ENCODE measurements at places on chromosomes 7 and 10.

- DNase-seq = no peak
Observed at GRCh38 chr10:101934686-101935305, 91.2 kb upstream of the KCNIP2 start.

DNA sequence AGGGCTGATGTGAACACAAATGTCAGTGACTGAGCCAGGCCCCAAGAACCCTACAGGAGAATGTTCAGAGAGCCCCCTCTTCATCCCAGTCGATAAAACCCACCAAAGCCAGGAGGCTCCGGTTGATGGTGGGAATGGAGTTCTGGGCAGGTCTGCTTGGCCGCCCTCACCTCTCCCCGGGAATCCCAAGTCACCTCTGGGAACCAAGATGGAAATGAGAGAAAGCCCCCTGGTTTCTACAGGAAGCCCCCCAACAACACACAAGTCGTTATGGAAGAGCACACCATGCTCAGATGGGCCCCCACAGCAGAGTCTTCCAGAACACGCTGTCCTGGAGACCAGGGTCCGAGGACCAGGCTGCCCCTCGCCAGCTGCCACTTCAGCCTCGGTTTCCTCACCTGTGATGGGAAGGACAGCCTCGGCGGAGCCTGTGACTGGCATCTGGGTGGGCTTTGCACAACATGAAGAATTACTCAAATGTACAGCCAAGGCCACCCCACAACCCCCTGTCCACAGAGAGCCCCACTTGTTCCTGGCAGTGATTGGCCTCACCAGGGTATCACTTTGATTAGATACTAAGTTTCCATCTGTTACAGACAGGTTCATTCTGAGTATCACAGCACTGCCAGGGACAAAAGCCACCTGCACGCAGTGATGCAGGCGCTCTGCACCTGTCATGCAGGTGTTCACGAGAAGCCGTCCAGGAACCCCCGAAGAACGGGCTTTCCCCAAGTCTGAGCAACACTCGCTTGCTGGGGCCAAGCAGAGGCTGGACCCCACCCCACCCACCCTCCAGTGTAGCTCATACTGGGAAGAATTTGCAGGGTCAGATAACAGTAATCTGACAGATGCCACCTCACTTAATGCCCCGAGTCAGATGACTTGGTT is 57.6 kb downstream of the MKI67 start:
- no peak for DNase-seq

DNA sequence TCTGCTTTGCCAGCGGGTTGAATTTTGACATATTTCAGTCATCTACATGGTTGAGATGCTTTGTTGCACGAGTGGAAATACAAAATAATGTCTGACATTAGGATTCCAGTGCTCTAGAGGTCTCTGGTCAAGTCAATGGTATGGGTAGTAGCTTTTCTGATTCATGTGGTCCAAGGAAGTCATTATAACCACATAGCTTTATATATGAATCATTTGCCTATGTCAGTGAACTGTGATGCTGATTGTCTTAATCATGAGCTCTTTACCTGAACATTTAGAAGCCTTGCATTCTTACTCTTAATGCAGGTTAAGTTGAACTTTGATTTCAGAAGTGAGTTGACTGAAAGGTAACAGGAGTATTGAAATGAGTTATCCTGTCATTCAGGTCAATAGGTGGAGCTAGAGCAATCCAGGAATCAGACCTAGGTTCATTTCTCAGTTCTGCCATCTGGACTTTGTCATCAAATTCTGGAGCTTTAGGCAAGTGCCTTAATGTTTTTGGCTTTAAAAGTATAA is 3.3 kb downstream of the MAPK8 start:
- no peak for DNase-seq

GRCh38 chr7:64873155-64873500 is 29.9 kb upstream of the ZNF273 start:
- DNase-seq = no peak

DNA sequence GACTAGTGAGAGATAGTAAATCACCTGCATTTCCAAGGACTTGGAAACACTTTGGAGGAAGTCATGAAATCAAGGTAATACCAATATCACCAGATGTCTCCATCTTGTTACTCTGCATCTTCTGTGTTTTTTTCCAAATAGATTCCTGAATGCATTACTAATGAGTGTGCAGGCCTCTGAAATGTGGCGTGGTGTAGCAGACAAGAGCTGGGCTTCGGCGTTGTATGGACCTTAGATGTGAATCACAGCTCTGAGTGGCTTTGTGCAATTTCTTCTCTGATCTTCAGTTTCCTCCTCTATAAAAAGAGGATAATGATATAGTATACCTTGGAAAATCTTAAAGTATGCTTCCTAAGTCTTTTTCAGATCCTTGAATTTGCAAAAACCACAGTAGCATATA is 9.6 kb upstream of the MYPN start:
- no peak for DNase-seq

DNA sequence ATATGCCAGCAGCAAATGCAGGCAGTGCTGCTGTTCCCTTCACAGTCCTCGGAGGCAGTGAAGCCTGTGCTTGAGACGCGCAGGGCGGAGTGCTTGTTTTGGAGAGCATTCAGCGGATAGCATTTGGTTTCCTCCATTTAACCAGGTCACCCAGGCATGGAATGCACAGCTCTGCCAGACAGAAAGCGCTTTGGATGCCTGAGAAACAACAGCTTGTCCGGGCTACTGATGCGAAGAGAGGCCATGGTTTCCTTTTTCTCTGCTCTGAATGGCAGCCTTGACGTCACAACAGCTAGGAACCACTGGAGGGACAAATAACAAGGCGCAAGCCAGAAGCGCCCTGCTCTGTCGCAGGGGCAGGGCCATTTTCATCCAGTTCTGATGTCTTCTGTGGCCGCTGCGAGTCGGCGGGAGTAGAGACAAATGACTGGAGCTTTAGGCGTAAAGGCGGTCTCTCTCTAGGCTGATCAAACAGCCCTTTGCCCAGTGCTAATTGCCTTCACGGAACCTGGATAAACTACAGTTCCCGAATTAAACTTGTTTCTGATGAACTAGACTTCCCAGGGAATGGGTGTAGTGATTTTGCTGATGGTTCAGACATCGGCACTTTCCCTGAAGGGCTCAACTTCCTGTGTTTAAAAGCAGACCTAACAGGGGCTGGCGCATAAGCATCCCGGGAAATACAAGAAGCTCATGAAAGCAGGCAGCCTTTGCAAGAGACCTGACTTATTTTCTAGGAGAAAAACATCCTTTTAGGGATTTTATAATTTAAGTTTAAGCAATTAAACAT is 187.6 kb upstream of the KLF14 start:
- no peak for DNase-seq

DNA sequence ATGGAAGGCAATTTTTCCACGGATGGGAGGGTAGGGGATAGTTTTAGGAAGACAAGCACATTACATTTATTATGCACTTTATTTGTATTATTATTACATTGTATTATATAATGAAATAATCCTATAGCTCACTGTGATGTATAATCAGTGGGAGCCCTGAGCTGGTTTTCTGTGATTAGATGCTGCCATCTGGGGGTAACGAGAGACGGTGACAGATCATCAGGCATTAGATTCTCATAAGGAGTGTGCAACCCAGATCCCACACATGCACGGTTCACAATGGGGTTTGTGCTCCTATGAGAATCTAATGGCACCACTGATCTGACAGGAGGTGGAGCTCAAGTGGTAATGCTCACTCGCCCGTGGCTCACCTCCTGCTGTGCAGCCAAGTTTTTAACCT is 103.9 kb upstream of the STK17A start:
- no peak for DNase-seq

DNA sequence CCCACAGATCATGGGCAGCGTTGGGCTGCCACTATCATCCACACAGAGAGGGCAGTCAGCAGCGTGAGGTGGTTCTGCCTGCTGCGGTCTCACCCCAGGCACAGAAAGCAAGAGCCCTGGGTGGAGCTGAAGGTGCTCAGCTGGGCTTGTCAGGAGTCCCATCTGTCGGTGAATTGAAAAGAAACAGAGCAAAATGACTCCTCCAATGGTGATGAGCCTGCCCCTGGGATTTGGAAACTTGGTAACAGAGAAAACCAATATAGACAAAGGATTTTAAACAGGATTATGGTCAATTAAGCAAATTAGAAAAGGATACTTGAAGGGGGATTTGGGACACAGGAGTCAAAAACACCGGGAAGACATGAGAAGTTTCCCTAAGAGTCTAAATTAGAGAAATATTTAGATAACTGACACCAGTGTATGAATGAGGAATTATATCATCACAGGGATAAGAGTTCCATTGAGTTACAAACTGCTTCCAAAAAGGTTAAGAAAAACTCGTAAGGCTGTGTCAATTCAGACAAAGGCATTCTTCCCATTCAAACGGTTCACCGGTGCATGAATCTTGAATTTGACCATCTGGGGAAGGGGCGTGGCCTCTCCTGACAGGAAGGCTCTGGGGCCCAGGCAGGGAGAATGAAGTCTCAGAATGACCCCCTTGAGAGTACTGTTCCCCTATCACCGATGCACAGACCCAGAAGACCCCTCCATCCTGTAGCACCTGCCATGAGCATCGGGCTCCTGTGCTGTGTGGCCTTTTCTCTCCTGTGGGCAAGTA is 70.0 kb upstream of the PRSS58 start:
- no peak for DNase-seq

DNA sequence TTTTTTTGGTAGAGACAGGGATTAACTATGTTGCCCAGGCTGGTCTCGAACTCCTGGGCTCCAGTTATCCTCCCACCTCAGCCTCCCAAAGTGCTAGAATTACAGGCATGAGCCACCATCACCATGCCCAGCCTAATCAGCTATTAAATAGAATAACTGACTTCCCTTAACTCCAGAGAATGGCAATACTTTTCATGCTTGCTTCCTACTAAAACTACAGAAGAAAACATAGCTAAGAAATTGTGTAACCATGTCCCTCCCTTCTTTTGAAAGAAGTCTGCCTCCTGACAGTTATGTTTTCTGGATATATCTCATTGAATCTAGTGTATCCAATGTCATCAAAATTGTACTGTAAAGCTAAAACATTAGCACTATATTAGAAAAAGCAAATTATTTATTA is 95.6 kb downstream of the KMT2C start:
- DNase-seq = no peak

DNA sequence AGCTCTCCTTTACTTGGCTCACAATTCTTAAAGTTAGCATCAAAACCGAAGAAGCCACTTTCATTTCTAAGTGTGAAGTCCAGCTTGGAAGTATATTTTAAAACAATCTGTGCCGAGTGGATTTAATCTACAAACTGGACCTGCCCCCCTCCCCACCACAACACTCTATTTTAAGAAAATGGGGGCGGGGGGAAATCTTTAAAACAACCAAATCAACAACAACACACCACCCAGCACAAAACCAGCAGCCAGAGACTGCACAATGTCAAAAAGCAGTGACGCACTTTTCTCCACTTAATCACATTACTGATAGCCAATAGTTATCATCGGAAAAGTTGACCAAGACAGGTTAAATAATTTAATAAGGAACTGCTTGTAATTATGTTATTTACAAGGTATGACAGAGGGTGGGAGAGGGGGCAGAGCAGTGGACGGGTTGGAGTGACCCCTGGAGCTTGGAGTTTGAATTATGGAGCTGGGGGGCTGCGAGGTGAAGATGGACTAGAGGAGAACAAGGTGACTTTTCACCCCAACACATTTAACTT is 2.8 kb downstream of the EBF3 start:
- no peak for DNase-seq

DNA sequence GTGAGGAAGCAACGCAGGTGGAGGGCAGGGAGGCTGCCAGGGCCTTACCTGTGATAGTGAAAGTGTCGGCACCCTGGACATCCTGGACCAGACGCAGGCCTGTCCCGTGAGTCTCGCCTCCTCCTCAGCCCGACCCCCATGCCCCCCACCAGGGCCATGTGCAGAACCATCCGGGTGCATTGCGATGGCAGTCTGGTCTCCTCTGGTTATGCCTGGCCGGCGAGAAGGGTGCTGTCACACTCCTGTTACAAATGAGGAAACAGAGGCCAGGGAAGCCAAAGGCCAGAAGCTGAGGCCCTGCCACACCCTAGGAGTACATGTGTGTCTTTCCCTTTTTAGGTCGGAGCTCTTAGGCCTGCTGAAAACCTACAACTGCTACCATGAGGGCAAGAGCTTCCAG is 7.2 kb downstream of the DEPP1 start:
- DNase-seq = no peak

DNA sequence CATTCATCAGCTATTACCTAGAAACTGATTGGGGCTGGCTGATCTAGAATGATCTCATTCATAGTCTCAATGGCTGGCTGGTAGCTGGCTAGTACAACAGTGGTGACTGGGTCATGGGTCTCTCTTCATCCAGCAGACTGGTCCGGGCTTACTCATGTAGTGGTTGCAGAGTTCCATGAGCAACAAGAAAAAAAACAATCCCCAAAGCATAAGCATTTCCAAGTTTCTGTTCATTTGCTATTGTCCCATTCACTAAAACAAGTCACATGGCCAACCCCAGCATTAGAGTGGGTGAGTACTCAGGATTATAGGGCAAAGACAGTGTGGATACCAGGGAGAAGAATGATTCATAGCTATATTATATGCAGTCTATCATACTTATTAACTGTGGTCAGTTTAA is 85.2 kb upstream of the SEMA3C start:
- DNase-seq = no peak

GRCh38 chr7:131948434-131949053 is 392.1 kb upstream of the PODXL start:
- DNase-seq = no peak

DNA sequence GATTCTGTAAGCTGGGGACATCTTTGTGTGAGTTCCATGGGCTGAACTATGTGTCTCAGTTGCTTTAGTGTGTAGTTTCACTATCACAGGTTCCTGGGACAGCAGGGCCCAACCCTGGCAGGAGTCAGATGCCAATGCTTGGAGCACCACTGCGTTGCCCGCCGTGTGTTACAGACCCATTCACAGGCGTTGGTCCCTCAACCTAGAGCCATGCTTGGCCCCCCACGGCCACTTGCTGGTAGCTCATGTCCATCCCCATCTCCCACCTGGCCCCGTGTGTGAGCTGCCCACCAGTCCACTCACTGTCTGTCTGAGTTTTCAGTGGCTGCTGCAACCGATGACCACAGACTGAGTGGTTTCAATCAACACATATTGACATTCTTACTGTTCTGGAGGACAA is 546.9 kb downstream of the TCERG1L start:
- DNase-seq = no peak

DNA sequence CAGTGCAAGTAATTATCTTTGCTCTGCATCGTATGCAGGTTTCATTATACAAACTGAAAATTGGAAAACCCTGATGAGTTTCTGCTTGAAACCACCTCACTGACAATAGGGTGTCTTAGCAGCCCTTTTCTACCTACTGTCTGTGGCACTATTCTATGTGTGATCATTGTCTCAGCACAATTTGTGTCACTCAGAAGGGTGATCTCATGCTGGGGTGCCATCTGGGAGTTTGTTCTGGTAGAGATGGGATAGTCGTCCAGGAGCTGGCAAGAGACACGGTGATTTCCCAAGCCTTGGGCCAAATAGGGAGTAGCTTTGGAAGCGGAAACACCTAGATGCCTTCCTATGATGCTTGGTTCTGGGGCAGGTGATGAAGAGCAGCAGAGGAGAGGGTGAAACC is 186.3 kb downstream of the FRMD4A start:
- DNase-seq = no peak

Measured in hematopoietic multipotent progenitor cell treated with erythropoietin and hydrocortisone succinate and interleukin-3 and kit ligand, for 15 days (in vitro differentiated cells).